CD8-positive, alpha-beta memory T cell (primary cell): ENCODE measurements at places on chromosomes 1 and 21. TPM values are rescaled to one million over a fixed set of nuclear protein-coding genes. Genes with fewer than 3 reads are reported as not detected.

The CAMTA1 gene
- 60.2 TPM for total RNA-seq

The ALG6 gene
- total RNA-seq = 21.2 TPM

The KLF17 gene
- not detected for total RNA-seq

The SPRR1A gene
- not detected for total RNA-seq

The PDC gene
- total RNA-seq = not detected

The MYBPH gene
- total RNA-seq = not detected

The KRTCAP2 gene
- total RNA-seq = 181 TPM

The WNT3A gene
- total RNA-seq = not detected

The GJA9 gene
- total RNA-seq = not detected

The SPATA45 gene
- not detected for total RNA-seq

- no peaks in the 10 kb centered on the region for H3K27me3 ChIP-seq
- H3K27ac ChIP-seq = no peak overlapping the region
- DNase-seq = no peak
- peaks cover 31% of the 10 kb centered on the region for H3K4me1 ChIP-seq
- no peaks in the 10 kb centered on the region for H3K36me3 ChIP-seq
- no peak overlapping the region for H3K4me3 ChIP-seq
Observed at GRCh38 chr1:47431534-47431933, 6.3 kb upstream of the FOXD2 start.

- no peak overlapping the region for H3K4me3 ChIP-seq
- H3K4me1 ChIP-seq = no peaks in the 10 kb centered on the region
- H3K27ac ChIP-seq = no peak overlapping the region
- DNase-seq = no peak
Observed at GRCh38 chr21:28974531-28975227, 18.0 kb downstream of the LTN1 start.

- peaks cover 24% of the 10 kb centered on the region for H3K4me1 ChIP-seq
- H3K27ac ChIP-seq = no peak overlapping the region
- H3K27me3 ChIP-seq = no peaks in the 10 kb centered on the region
- H3K4me3 ChIP-seq = no peak overlapping the region
Observed at GRCh38 chr1:41812453-41812852, 106.3 kb downstream of the HIVEP3 start.

GRCh38 chr1:183148599-183148998 lies 37.5 kb upstream of the LAMC2 start:
- H3K4me1 ChIP-seq = no peaks in the 10 kb centered on the region
- H3K27ac ChIP-seq = no peak overlapping the region
- no peaks in the 10 kb centered on the region for H3K36me3 ChIP-seq
- no peak for DNase-seq
- H3K27me3 ChIP-seq = no peaks in the 10 kb centered on the region

GRCh38 chr1:181312946-181313345 lies 170.4 kb upstream of the CACNA1E start:
- H3K4me1 ChIP-seq = peaks cover 4% of the 10 kb centered on the region
- H3K4me3 ChIP-seq = no peak overlapping the region
- DNase-seq = no peak
- H3K27ac ChIP-seq = no peak overlapping the region
- no peaks in the 10 kb centered on the region for H3K27me3 ChIP-seq

- no peak overlapping the region for H3K4me3 ChIP-seq
- no peaks in the 10 kb centered on the region for H3K4me1 ChIP-seq
- no peaks in the 10 kb centered on the region for H3K27me3 ChIP-seq
Observed at GRCh38 chr1:186164773-186165172, 210.3 kb downstream of the TPR start.

- no peaks in the 10 kb centered on the region for H3K36me3 ChIP-seq
- no peak overlapping the region for H3K27ac ChIP-seq
- no peak for DNase-seq
- H3K4me3 ChIP-seq = no peak overlapping the region
Observed at GRCh38 chr1:198530953-198531352, 9.5 kb downstream of the ATP6V1G3 start.

DNA sequence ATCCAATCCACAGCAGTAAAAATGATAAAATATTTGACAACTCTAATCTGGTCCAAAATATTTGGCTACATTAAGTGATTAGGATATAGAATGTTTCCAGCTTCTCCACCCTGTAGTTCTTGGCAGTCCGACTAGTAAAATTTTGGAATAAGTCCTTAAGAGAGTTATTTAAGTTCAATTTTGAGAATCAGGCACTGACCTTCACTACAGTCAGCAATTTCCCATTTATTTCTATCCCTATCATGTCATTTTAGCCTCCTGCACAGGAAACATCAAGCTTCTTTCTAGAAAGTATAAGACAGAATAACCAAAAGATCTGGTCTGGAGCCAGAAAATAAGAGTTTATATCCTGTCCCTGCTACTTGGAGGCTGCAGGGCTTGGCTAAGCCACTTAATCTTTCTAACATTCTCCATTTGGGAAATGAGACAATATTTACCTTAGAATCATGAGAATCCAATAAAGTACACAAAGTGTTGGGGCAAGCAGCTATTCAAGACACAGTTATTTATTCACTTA lies 162.2 kb downstream of the DPYD start:
- no peak overlapping the region for H3K27ac ChIP-seq
- H3K4me3 ChIP-seq = no peak overlapping the region
- H3K36me3 ChIP-seq = no peaks in the 10 kb centered on the region
- DNase-seq = no peak
- H3K27me3 ChIP-seq = no peaks in the 10 kb centered on the region

DNA sequence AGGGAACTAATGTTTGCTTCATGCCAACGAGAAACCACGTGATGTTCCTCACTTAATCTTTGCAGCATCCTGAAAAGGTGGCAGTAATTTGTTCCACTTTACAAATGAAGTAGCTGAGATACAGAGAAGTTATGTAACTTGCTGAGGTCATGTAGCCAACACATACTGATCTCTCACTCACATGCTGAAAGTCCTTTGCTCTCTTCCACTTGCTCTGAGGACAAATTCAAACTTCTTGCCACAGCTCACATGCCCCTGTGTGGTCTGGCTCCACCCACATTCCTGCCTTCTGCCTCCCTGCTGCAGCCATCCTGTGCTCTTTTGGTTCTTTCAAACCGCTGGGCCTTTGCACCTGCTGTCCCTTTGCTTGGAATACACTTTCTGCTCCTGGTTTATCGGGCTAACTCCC lies 55.4 kb downstream of the TMCO4 start:
- no peak for DNase-seq
- no peaks in the 10 kb centered on the region for H3K27me3 ChIP-seq
- no peaks in the 10 kb centered on the region for H3K36me3 ChIP-seq
- H3K27ac ChIP-seq = no peak overlapping the region

DNA sequence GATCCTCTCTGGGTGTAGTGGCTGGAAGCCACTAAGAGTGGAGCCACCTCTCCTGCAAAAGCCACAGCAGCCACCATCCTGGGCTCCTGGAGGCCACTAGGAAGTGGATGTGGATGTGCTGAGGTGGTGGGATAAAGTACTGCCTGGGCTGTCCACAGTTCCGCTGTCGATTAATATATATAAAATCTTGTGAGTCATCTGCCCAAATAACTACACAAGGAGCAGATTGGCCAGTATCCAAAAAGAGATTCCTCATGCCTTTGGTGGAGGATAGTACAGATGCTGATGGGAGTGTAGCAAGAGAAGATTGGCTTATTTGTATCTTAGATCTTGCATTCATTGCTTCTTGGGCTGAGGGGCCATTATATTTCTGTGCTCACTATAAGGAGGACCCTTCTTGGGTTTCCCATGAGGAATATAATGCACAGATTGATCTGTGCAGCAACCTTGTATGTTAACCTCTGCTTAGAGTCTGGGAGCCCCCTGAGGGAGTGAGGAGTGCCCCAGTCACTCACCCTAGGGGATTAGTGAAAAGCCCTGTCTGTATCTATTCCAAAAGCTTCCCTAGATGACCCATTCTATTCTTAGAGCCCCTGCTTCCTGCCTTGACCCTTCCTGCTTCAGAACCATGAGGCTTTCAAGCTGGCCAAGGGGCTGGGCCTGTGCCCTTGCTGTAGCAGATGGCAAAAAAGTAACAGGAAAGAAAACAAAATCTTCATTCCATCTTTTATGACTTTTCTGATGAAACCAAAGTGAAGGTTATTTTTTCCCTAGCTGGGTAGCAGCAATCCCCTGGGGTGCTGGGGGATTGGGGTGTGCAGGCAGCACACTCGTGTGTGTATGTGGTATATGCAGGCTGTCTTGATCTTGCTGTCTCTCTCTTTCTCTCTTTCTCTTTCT lies 31.7 kb downstream of the RCSD1 start:
- no peaks in the 10 kb centered on the region for H3K27me3 ChIP-seq
- peaks cover 80% of the 10 kb centered on the region for H3K4me1 ChIP-seq
- no peak for DNase-seq
- H3K36me3 ChIP-seq = peaks cover 12% of the 10 kb centered on the region
- H3K4me3 ChIP-seq = no peak overlapping the region

DNA sequence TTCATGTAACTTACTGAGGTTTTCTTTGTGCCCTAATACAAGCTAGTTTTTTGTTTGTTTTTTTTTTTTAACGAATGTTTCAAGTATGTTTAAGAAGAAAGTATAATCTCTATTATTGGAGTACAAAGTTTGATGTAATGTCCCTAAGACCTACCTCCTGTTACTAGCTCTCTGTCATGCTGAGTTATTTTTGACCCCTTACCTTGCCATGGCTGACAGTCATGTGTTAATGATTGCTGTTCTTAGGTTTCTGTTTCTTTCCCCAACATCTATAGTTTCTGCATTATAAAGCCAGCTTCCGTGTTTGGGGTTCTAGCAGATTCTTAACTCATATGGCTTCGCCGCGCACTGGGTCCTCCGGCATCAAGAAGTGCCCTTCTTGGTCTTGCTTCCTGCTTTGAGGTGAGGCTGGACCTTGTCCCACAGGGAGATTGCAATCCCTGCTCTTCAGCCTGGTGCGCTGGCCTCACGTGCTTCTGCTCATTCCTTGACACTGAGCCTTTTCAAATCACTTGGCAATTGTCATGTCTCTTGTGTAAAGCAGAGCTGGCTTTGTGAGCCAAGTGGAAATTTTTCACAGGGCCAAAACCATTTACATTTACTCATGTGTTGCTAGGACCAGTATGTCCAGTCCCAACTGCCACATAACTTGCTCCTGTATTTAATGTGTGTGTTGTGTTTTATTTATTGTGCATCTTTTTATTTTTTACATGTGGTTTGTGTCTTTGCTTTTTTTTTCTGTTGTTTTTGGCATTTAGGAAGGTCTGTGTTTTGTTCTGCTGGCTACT lies 135.0 kb upstream of the COL6A1 start:
- no peak for DNase-seq
- no peaks in the 10 kb centered on the region for H3K36me3 ChIP-seq
- no peak overlapping the region for H3K27ac ChIP-seq
- no peaks in the 10 kb centered on the region for H3K4me1 ChIP-seq
- no peak overlapping the region for H3K4me3 ChIP-seq

GRCh38 chr1:208951908-208952307 lies 631.6 kb upstream of the CAMK1G start:
- DNase-seq = no peak
- H3K27me3 ChIP-seq = no peaks in the 10 kb centered on the region
- no peaks in the 10 kb centered on the region for H3K4me1 ChIP-seq

- no peak for DNase-seq
- H3K27me3 ChIP-seq = no peaks in the 10 kb centered on the region
- H3K27ac ChIP-seq = no peak overlapping the region
- H3K4me3 ChIP-seq = no peak overlapping the region
Observed at GRCh38 chr1:217096200-217096599, 373.0 kb upstream of the ESRRG start.

DNA sequence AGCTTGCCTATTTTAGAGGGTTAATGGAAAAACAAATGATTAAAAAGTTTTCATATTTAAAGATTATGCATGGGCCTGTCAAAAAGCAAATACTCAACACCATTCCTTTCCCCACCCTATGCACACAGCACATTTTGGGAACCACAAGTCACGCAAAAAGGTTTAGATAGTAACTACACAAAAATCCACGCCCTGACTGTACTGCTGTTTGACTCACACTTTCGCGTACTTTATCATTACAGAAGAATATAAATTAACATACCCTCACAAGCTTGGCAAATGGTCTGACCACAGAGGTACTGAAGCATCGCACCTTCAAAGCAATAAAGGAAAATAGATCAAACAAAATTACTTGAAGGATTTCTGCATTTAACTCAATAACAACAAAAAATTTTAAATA lies 1.4 kb downstream of the ATP5PO start:
- no peak for DNase-seq
- H3K36me3 ChIP-seq = peaks cover 17% of the 10 kb centered on the region
- H3K27me3 ChIP-seq = no peaks in the 10 kb centered on the region

- no peaks in the 10 kb centered on the region for H3K27me3 ChIP-seq
- H3K36me3 ChIP-seq = no peaks in the 10 kb centered on the region
- DNase-seq = no peak
- H3K4me1 ChIP-seq = no peaks in the 10 kb centered on the region
- no peak overlapping the region for H3K4me3 ChIP-seq
Observed at GRCh38 chr1:71417421-71417820, 336.6 kb upstream of the ZRANB2 start.

DNA sequence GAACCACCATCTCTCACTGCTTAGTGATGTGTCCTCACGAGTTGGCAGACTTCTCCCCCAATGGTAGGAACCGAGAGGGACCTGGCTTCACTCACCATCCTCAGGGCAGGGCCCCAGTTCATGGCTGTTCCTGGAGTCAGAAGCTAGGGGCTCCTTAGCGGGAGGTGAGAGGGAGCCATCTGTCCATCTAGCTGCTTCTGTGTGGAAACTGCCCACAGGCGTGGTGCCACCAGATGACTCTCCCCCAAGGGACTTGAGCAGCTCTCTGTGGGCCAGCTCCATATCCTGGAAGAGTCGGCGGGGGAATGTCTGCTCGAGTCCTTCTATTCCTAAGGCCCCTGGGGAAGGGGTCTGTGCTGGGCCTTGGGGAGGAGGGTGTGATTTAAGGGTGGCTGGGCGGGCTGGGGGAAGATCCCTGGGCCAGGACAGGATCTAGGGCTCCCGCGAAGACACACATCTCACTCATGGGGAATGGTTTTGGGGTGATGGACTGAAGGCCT lies 16.3 kb downstream of the LRRC71 start:
- no peaks in the 10 kb centered on the region for H3K36me3 ChIP-seq
- H3K4me1 ChIP-seq = no peaks in the 10 kb centered on the region
- no peak overlapping the region for H3K4me3 ChIP-seq
